ENCODE measurements at places on chromosomes 5 and 9. TPM values are rescaled to one million over a fixed set of nuclear protein-coding genes. Genes with fewer than 3 reads are reported as not detected.

DNA sequence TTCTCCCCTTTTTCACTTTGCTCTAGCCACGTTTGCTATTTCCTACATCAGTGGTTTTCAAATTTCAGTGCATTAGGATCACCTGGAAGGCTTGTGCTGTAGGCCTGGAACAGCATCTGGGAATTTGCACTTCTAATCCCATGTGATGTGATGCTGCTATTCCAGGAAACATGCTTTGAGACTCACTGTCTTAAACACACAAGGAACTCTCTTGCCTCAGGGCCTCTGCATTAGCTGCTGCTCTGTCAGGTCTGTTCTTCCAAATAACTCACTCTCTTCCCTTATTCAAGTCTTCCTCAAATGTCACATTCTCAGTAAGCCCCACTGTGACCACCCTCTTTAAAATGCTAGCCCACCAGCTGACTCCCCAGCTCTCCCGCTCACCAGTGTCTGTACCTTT is 204.0 kb downstream of the DNAH5 start:
- no peak for DNase-seq

- DNase-seq, result no peak
Observed at GRCh38 chr9:17138503-17138902, 3.7 kb downstream of the CNTLN start.

DNA sequence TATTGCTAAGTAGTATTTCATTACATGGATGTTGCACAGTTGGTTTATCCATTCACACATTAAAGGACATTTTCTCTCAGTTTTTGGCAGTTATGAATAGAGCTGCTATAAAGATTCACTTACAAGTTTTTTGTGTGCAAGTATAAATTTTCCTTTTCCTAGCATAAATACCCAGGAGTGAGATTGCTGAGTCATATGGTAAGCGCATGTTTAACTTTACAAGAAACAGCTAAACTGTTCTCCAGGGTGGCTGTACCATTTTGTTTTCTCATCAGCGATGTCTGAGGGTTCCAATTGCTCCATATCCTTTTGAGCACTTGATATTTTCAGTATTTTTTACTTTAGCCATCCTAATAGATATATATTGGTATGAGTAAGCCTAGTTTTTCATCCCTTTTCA is 16.4 kb upstream of the ABCA1 start:
- DNase-seq, result no peak

The MARCOL gene
- not detected for total RNA-seq

The ADRB2 gene
- 7.5 TPM for total RNA-seq

The SEC16A gene
- 39.5 TPM for total RNA-seq

All from cardiac muscle cell (in vitro differentiated cells and primary cell).